Right lung (tissue), 10 donors: ENCODE measurements at places on chromosomes 11 and 22. TPM values are rescaled to one million over a fixed set of nuclear protein-coding genes. Genes with fewer than 3 reads are reported as not detected.

The RHOD gene
- 19.3 TPM for polyA plus RNA-seq

The C11orf21 gene
- 1.9 TPM for polyA plus RNA-seq

The DNAJB7 gene
- 0.70 TPM for polyA plus RNA-seq

The GDPD4 gene
- polyA plus RNA-seq, result 0.14 TPM

The DDX10 gene
- 30.0 TPM for polyA plus RNA-seq

The ART5 gene
- polyA plus RNA-seq, result 1.0 TPM

DNA sequence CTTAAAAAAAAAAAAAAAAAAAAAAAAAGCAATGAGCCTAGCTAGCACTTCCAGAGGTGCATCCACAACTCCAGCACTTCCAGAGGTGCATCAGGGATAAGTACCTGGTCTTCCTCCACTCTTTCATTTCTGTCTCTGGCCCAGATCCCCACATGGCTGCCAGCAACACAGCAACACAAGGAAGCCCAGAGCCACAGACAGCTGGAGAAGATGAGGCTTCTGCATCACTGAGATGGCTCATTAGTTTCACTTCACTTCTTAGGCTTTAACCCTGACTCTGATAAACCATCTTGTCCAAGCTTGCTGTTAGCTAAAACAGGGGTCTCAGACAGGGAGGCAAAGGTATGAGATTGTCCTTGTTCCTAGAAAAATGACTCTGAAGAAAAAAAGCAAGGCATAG lies 35.6 kb downstream of the PC start:
- DNase-seq, result no peak

- no peak for DNase-seq
Observed at GRCh38 chr11:93704237-93704636, 37.1 kb downstream of the TAF1D start.

DNA sequence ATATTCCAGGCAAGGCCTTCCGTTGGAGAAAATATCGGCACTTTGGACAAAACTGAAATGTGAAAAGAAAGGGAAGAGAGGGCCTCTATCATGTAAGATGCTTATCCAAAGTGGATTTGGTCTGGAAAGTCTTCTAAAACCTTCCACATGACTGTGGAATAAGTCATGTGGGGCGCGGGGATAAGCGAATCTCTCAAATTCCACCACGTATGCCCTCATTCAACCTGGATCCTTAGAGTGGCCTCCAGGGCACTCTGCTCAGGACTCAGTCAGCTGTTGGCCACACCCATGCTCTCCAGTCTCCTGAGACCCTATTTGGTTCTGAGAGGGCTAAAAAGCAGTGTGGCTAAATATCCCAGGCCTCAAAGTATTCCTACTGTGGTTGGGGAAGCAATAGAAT lies 2.0 kb upstream of the TIMP3 start:
- no peak for DNase-seq

GRCh38 chr11:110308071-110308470 lies 11.7 kb upstream of the RDX start:
- no peak for DNase-seq

- no peak for DNase-seq
Observed at GRCh38 chr11:499201-500076, 7.6 kb downstream of the RNH1 start.

- DNase-seq, result no peak
Observed at GRCh38 chr11:30109774-30110173, 92.9 kb upstream of the KCNA4 start.

- no peak for DNase-seq
Observed at GRCh38 chr11:116233561-116233960, 539.2 kb downstream of the BUD13 start.

DNA sequence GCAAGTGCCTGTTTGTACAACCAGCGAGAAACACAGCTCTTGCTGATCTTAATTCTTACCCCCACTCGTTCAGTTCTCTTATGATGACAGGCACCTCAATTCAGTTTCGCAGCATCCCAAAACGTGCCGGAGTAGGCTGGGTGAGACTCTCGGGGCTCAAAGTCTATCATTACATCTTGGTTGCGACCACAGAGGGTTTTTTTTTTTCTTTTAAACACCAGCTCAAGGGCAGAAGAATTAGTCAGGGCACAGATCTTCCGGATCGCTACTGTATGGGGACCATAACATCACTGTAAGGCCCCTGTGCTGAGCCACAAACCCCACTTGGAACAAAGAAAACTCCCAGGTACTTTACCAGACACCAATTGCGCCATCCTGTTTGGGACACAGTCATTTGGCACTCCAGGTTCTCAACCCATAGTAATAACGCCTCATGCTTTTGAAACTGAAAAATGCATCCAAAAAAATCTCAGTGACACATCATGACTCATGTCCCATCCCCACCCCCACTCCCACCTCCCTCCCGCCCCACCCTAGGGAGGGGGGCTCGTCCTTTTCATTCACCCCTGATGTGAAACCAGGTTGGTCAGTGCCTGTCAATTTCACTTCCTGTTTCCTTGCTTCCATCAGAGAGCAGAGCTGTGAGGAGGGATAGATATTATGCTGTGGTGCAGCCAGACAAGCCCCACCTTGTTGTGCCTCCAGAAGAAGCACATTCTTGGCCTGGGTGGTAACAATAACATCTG lies 41.0 kb upstream of the CD5 start:
- no peak for DNase-seq

GRCh38 chr22:33303099-33303498 lies 244.9 kb upstream of the SYN3 start:
- no peak for DNase-seq

DNA sequence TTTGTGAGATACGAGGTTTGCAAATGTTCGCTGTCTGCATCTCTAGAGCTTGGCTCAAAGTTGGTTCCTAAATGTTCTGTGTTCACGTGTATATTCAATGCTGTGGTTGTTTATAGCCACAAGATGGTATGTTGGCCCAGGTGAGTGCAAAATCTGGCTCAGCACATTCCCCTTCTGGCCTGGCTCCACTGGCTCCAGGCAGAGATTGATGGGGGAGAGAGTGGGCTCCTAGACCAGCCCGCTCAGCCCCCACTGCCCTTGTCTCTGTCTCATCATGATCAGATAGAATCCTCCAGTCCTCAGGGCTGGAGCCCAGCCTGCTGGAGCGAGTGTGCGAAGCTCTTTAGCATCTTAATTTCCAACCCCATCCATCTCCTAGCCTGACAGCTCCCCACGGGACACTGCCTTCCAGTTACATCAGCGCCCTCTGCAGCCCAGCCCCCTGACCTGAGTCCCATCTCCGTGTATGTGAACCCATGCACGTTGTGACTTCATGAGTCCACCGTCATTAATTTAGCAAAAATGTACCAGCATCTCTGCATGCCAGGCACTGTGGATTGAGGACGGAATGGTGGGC lies 2.0 kb downstream of the P2RX3 start:
- DNase-seq, result no peak

DNA sequence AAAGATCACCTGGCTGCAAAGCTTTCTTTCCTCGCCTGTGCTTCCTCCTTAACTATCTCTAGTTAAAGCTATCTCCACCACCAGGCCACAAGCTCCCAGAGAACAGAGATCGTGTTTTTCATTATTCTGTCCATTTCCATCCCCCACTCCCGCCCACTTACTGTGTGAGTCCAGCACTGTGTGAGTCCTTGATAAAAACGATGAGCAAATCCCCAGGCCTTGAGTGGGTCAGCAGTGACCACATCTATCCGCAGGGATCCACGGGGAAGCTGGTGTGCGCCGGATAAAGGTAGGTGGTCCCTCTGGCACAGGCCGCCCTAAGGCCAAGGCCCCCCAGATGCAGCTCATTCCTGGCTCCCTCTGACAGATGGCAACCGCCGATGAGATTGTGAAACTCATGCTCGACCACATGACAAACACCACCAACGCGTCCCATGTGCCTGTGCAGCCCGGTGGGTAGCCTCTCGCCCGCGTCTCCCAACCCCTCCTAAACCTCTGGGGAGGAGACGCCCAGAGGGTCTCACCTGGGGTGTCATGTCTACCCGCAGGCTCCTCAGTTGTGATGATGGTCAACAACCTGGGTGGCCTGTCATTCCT lies 9.3 kb downstream of the TKFC start:
- no peak for DNase-seq

- DNase-seq, result peak; percentile 78
Observed at GRCh38 chr11:4393209-4393857, at the start of gene TRIM21. TSS of gene TRIM21 (minus strand) at chr11:4393702. CDS start at chr11:4390409, 3,293 bp downstream.

DNA sequence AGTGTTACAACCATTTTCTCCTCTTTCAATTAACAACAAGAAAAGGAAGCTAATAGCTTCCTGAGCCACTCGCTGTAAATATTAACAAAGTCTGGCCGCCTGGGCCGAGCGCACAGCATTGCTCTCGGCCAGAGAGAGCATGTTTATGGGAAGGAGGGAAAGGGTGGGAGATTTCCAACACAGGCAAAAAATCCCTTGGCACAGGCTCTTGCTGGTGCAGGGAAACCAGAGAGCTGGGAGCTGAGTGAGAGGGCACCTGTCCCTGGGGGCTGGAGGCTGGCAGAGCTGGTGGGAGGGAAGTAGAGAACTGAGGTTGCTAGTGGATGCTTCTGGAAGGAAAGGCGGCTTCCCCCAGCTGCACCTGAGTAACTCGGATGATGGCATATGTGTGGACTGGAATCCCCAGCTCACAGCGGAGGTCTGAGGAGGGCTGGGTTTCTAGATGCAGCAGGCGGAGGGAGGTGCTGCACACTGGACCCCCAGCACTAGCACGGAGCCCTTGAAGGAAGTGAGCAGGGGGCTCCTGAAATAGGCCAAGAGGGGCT lies 59.6 kb downstream of the FLRT1 start:
- DNase-seq, result no peak

DNA sequence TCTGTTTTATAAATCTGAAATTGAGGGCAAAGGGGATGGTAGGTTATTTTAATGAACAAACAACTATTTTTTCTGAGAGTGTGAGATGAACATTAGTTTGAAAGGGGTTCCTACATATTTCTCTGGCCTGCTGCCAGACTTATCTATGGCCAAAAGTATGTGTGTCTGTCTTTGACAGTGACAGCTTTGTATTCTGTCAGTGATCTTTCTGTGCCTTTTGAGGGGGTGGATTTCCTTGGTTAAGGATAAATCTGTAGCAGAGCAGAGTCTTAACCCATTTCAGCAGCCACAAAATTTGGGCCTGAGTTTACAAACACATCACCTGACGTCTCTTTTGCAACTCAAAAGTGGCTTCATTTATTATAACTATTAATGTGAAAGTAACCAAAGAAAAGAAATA lies 30.9 kb downstream of the ZFTA start:
- no peak for DNase-seq

DNA sequence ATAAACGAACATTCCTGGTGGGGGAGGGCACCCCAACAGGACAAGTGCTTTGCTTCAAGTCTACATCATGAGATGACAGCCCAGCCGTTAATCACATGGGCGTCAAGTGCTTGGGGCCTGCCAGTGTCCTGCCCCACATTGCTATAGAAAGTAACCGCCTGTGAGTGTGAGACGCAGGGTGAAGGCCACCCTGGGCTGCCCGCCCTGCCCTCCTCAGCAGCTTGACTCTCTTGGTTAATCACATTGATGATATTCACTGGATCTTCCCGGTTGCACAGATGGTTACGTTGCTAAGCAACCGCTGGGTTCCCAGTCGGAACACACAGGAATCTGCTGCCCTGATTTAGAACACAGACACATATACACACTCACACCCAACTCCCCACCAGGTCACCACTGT lies 79.3 kb downstream of the CTTN start:
- no peak for DNase-seq

- DNase-seq, result no peak
Observed at GRCh38 chr11:72222106-72222891, 2.3 kb upstream of the INPPL1 start.

DNA sequence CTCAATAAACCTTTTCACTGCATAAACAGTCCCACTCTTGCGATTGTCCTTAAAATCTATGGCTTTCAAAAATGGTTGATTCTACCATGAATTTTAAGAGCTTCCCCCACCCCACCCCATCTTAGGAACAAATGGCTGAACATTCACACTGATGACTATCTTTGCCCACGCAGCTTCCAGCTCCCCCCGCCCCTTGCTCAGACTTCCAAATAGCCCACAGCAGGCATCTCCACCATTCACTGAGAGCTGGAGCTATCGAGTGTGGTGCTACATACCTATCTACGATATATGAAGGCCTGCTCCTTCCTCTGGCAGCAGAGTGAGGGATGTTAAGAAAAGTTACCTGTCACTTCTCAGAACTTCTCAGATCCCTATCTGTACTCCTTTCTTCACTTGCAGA lies 26.7 kb downstream of the EIF3F start:
- DNase-seq, result no peak

- no peak for DNase-seq
Observed at GRCh38 chr11:82675838-82676237, 57.8 kb downstream of the FAM181B start.
